ENCODE measurements at places on chromosomes 1 and 21.
A peak's percentile ranks its signal among the peaks of the same experiment; 100 is the strongest.

- DNase-seq: no peak
Observed at GRCh38 chr1:34781071-34781843, at the start of gene GJB3. Gene GJB3 (plus strand): TSS chr1:34781214. CDS start chr1:34784763, 3,549 bp downstream.

DNA sequence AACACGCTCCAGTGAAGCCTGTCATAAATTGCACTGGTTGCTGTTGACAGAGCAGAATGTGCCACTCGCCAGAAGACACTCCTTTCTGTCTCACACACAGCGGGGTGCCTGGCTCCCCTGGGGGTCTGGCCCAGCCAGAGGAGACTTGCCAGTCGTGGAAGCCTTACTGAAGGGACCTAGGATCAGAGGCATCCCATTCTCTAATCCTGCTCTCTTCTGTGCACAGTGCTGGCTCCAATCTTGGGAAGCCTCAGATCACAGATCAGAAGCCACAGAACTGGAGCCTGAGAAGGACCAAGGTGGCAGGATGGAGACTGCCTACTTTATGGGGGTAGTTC is 1.4 kb downstream of the SLC9A1 start:
- DNase-seq: no peak

GRCh38 chr1:80248886-80249285 is 1242.4 kb upstream of the ADGRL4 start:
- DNase-seq: no peak

DNA sequence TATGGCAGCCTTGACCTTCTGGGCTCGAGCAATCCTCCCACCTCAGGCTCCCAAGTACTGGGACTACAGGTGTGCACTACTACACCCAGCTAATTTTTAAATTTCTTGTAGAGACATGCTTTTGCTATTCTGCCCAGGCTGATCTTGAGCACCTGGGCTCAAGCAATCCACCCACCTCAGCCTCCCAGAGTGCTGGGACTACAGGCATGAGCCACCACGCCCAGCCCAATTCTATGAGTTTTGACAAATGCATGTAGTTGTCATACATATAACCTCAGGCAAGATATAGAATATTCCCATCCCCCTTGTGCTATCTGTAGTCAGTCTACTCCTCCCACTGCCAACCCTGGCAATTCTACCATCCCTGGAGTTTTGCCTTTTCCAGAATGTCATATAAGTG is 38.7 kb upstream of the TTC22 start:
- DNase-seq: no peak

DNA sequence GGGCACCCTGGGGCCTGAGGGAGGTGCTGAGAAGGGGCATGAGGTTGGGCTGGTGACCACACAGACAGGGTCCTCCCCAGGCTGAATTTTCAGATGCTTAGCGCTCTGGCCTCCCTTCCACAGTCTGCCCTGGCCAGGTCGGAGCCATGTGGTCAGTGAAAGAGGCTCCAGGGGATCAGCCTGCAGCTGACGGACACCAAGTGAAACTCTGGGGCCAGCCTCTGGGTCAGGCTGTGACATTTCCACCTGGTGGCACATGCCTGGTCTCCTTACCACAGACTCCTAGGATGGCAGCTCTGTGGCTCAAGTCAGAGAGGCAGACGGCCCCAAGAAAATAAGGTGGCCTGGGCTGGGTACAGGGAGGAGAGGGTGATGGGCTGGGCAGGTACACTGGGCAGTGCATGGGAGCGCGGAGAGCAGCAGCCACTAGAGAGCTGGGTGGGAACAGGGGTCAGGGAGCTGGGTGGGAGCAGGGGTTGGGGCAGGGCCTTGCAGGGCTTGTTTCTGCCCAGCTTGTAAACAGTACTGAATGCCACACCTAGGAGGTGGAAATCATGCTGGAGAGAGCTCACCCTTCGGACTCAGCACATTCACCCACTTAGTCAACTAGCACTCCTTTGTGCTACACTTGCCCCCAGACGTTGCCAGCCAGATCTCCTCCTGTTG is 20.7 kb upstream of the ADARB1 start:
- DNase-seq: no peak

- no peak for DNase-seq
Observed at GRCh38 chr1:36864182-36864822, 170.0 kb downstream of the GRIK3 start.

DNA sequence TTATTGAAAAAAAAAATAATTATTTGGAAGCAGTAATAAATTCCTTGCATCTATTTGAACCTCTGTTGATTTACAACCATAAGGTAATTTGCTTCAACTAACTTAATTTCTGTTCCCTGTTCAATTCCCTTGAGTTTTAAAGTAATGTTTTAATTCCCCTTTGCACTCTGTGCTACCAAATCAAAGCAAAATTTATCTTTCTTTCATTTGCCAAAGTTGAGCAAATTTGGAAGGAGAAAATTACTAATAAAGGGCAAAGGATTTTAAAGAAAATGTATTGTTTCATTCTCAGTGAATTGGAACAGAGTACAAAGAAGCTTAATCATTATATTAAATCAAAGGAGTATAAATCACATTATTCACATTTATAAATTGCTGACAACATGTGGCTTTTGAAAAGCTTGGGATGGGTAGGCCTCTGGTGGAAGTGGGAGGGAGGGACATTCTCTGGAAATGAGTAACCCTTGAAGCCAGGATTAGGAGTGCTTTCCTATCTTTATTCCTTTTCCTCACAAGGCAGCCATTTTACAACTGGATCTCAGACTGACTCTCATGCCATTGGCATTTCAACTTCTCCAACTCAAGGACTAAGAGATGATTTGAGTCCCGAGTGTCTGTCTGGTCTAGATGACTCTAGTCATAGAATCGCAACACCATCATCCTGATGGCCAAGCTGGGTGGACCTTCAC is 331.6 kb upstream of the DUSP10 start:
- no peak for DNase-seq

DNA sequence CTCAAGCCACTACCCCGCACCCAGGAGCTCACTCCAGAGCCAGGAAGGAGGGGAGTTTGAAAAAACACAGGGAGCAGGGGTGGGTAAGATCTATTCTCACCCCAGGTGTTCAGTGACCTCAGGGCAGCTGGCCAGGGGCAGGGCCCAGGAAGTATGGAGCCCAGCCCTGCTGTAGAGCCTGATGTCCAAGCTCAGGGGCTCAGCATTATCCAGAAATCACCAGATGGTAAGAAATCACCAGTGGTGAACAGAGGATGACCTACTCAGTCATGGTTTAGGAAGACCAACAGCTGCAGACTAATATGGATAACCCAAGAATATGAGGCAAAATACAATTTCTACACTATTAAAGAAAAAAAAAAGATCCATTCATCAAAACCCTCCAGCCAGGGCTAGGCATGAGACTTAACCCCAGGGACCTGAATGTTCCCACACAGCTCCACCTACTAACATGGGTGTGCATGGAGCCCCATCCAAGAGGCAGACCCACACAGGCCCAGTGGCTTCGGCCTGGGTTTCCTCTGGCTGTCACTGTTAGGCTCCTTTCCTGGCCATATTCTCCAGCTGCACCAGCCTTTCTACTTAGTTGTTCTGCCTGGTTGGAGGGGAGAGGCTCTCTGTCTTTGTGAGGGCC is 67.6 kb downstream of the KCNN3 start:
- no peak for DNase-seq

- DNase-seq: no peak
Observed at GRCh38 chr1:91693557-91693956, 192.4 kb downstream of the TGFBR3 start.

DNA sequence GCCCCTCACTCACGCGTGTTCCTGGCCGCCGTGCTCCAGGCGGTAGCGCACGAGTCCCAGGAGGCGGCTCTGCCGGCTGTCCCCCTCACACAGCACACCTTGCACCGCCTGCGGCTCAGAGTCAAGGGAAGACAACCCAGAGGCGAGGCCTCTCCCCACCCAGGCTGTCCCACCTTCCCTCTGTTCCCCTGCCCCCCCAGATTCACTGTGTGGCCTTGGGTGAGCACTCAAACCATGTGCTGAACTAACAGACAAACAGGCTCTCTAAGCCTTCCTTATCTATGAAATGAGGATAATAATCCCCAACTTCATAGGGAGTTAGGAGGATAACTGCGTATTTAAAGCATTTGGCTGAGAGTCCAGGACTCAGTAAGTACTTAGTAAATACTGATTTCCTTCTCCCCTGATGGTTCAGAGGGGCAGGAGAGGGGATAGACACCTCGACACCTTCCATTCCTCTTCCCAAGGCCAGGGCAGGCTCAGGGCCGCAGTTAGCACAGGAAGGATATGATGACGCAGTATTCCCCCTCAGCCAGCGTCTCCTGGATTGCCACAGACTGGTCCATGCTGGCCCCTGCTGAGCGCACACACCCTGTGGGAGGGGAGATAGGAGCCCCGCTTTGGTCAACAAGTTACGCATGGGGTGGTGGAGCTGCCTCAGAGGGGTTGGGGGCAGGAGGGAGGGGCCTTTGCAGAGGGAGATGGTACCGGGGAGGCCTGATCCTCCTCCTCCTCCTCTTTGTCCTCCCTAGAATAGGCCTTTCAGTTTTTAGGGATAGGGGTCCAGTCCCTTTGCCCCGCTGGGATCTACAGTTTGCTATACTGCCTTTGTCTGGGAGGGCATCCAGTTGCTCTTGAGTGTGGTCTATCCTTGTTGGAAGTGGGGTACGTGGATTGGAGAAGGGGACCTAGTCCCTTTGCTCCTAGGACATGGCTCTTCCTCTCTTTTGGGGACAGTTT is 830 bp downstream of the INPP5B start:
- peak; percentile 59 for DNase-seq

GRCh38 chr1:81410351-81410750 is 390.4 kb upstream of the ADGRL2 start:
- DNase-seq: no peak

DNA sequence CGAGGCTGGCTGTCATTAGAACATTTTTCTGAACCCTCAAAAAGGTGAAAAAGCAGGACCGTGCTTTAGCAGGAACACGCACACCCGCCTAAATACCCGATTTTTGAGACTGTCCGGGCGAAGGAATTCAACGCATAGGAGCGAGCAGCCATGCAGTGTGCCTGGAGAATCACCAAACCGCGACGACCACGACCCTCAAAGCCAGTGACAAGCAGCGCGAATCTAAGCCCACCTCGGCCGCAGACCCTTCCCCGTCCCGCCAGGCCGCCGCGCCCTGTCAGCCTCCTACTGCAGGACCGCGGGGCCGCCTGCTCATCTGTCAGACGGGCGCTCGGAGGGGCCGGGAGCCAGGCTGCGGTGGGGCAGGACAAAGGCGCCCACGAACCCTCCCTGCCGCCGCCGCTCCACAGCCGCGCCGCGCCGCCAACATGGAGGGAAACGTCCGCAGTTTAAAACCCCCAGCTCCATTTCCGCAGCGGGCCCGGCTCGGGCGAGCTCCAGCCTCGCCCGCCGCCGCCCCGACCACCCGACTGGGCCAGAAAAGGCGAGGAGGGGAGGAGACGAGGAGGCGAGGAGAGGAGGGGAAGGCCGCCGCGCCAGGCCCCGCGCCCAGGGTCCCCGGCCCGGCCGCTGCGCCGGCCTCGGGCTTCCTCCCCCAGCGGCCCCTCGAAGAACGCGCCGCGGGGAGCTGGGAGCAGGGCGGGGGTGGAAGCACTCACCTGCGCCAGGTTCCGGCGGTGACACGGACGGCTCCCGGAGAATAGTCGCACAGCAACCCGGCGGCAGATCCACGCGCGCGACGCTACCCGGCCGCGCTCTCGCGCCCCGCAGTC is at the start of gene LBR:
Gene LBR (minus strand): TSS at position 804 of the 833 bp plus-strand sequence. CDS start 3,963 bp downstream, outside the sequence.
- DNase-seq: no peak

DNA sequence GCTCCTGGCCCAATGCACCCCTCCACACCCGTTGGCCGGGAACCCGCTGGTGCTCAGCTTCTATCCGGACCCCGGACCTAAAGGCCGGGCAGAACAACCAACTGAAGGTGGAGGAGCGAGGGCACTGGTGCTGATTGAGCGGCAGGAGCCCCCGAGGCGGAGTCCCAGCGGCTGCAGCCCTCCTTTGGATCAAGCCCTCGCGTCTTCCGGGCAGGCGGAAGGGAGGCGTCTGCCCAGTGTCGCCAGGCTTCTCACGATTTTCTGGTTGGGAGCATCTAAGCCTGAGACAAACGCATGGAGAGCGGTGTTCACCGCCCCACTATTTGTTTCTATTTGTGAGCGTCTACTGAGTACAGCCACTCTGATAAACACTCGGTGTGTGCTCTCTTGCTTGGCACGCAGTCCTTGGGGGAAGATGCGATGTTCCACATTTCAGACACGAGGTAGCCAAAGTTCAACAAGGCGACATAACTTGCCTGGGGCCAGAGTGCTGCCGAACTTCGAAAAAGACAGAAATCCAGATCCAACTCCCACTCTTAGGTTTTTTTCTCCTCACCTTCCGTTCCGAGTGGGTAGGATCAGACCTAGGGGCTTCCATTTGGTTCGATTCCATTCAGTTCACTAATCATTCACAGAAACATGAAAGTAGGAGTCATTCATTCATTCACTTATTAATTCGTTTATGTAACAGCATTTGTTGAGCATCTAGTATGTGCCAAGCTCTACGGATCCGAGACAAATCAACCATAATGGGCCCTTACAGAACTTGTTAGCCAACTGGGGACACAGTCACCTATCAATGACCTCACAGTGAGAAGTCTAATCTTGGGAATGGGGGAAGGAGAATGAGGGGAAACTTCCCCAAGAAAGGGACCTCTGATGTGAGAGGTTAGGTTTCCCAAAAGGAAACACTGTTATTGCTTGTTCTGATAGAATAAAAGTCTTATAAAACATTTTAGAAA is 4.9 kb upstream of the DMRTA2 start:
- DNase-seq: peak; percentile 61

DNA sequence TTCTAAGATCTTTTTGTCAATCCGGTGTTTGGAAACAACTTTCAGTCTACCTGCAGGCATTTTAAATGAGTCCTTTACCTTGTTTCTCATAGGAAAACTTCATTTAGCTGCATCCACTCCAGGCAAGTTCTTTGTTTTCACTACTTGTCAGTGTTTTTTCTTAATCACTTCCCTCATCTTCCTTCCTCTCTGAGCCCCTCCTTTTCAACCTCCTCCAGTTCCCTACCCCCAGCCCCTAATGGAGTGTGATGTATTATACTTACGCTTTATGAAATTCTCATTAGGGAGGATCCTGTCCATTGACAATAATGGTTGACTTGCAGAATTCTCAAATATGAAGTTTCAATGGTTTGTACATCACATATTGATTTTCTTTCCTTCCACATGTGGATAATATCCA is 62.5 kb upstream of the BACH1 start:
- DNase-seq: no peak

DNA sequence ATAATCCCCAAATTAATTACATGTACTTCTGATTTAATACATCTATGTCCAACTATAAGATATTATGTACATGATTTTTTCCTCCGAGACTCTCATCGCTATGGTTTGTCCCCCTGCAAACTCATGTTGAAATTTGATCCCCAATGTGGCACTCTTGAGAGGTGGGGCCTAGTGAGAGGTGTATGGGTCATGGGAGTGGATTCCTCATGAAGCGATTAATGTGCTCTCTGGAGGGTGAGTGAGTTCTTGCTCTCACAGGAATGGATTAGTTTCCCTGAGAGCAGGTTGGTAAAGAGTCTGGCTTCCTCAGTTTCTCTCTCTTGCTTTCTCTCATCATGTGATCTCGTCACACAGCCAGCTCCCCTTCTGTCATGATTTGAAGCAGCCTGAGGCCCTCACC is 16.1 kb downstream of the HSF2BP start:
- no peak for DNase-seq

GRCh38 chr21:33059380-33059841 is 10.5 kb upstream of the OLIG1 start:
- DNase-seq: no peak

GRCh38 chr21:34276711-34277425 is 86.9 kb upstream of the KCNE2 start:
- no peak for DNase-seq

- DNase-seq: no peak
Observed at GRCh38 chr1:196493881-196494280, 114.4 kb downstream of the KCNT2 start.
